Cardiac septum (tissue), 1 donor: ENCODE measurements at places on chromosomes 3 and 15.

DNA sequence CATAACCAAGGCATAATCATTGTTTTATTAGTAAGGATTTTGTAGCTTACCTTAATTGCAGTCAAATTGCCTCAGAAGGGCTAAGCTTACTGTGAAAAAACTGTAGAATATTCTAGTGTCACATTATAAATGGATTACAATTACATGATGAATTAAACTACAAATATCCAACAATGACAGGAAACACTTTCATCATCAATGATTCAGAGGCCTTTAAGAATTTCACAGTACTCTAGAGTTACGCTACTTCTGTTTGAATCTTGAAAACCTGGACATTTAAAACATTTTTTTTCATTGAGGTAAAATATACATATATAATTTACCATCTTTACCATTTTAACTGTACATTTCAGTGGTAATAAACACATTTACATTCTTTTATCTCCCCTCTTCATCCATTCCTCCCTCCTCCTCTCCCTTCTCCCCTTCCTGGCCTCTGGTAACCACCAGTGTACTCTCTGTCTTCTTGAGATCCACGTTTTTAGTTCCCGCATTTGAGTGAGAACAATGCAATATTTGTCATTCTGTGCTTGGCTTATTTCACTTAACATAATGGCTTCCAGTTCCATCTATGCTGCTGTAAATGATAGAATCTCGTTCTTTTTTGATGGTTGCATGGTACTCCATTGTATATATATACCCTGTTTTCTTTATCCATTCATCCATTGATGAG lies 54.7 kb downstream of the GJD2 start:
- no peak for DNase-seq

GRCh38 chr3:108662142-108662738 lies 72.7 kb downstream of the DZIP3 start:
- DNase-seq: no peak

DNA sequence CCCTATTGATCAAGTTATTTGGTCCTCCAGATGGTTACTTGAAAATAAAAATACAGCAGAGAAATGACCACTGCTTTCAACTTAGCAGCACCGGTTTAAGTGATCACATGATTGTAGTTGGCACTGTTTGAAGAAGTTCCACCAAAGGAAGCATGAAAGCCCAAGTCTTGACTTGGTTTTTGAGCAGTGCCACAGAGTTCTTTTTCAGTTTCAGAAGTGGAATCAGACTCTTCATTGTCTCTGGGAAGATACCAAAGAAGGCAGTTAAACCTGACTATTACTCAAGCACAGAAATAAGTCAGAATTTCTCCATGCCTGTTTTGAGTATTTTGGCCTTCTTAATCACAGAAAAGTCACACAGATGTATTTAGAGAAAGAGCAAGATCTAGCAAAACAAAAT lies 66.7 kb downstream of the BBX start:
- DNase-seq: no peak

- no peak for DNase-seq
These were observed 71.5 kb upstream of the LPP start for GRCh38 chr3:188082450-188082849.

DNA sequence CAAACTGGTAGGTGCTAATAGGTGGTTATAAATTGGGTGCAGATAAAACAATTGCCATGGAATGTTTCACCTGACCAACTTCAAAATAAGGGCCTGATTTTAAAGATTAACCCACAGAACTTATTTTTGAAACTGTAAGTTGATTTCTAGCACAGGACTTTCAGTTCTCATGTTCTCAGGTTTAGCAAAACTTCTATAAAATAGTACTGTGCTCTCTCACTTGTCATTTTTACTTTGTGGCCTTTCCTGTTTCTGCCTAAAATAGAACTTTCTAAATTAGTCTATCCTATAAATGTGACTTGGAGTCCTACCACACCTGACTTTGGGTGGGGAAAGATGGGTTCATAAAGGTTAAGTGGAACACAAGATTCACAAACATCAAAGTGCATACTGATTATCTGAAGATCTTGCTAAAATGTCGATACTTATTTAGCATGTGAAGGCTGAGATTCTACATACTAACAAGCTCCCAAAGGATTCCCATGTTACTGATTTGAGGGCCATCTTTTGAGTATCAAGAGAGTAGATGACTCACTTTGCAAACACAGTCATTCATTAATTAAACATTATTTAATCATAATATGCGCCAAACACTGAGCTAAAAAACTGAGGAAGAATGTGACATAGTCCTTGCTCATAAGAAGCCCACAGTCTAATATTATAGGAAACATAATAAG lies 38.6 kb downstream of the BTLA start:
- no peak for DNase-seq
